ENCODE measurements at places on chromosomes 1 and 21.
A peak's percentile ranks its signal among the peaks of the same experiment; 100 is the strongest.

DNA sequence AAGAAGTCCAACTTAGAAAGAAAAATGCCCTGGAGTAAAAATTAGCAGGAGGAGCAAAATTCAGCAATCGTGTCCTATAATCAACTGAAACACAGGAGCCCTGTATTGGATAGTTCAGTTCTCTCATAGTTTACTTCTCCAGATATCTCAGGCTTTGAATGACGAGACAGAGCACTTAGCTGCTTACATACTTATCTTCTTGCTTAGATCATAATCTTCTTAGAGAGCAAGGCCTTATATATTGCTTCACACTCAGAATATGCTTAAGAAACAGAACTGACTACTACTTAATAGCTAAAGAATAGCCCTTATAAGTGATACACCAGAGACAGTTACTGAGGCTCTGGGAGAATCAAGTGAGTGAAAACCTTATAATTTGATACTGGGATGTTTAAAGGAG is 38.9 kb downstream of the TOR3A start:
- DNase-seq: no peak

DNA sequence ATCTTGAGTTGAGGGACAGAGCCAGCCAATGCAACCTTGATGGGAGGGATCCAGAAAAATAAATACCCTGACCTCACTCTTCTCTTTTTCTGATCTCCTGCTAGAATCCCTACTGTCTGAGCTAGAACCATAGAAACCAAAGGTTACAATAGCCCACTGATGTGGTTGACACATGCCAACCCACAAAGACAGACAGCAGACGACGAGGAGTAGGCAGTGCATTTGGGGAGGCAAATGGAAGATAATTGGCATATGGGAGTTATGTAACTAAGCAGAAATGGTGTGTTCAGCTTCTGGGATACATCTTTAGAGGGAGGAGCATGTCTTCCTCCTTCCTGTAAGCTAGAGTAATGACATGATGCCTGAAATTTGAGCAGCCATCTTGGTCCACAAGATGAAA is 171.7 kb upstream of the FGGY start:
- DNase-seq: no peak

DNA sequence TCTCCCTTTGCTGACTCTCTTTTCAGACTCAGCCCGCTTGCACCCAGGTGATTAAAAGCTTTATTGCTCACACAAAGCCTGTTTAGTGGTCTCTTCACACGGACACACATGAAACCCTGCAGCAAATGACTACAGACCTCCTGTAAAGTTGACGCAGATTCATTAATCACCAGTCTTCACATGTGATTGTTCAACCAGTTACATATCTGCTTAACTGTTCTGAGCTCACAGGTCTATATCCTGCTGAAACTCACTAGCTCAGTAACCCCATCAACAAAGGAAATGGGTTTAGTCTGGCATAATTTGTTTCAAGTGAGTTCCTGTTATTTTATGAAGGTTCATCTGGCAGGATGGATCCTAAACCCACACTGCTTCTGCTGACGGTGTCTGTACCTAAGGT is 68.4 kb upstream of the GJA8 start:
- DNase-seq: no peak

- DNase-seq: peak; percentile 2
These were observed 8.0 kb upstream of the SELE start for GRCh38 chr1:169741666-169742394.

GRCh38 chr1:159556931-159557369 is 21.1 kb upstream of the OR10J5 start:
- DNase-seq: no peak

- DNase-seq: no peak
These were observed 187.3 kb downstream of the ATP6V1G3 start for GRCh38 chr1:198352975-198353695.

DNA sequence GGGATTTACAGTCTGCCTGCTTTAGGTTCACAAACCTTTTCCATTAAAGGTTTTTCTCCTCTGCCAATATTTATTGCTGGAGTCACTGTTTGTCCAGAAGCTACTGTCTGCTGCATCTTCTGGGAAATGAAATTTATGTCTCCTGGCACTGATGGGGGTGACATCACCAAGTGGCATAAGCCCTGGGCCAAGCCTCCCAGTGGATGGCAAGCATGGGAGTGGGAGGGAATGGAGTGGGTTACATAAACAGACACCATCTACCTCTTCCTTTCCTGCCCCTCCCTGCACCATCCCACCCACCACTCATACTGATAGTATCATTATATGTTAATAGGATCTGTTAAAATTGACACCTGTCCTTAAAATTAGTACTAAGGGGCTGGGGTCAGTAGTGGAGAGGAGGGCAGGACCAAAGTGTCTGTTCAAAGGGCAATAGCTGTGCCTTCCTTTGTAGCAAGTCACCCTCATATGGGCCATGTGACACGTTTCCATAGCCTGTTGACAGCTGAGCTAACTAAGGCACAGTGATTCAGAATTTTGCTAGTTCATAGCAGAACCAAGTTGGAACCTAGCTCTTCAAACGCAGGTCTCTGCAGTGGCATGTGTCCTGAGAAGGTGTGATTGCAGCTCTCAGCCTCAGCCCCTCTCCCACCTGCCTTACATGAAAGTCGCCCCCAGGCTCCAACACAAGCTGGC is 71.0 kb downstream of the MAB21L3 start:
- DNase-seq: no peak

- DNase-seq: peak; percentile 47
These were observed 10.7 kb downstream of the SH2D2A start for GRCh38 chr1:156805766-156806511.

DNA sequence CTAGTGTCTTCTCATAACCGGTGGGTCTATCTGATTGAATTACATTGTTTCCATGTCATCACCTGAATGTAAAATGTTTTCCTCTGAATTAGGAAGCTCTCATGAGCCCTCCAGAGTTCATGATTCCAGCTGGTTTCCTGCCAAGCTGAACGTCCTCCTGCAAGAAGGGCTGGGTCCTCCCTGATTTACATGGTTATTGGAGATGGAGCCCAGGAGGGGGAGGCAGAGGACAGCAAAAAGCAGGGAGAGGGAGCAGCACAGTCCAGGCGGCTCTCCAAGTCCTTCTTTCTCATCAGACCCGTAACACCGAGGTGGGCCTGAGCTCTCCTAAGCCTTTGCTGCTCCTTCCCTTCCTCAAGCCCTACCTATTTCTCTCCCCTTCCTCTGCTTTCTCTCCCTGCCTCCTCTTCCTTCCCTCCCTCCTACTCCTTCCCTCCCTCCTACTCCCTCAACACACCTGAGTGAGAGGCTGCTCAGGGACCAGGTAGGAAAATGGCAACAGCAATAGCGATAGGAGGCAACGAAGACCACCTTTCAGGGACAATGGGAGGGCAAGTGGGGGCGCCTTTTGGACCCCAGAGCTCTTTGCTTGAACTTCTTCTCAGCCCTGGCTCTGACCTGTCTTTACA is 265.9 kb downstream of the PRDM2 start:
- DNase-seq: peak; percentile 14

DNA sequence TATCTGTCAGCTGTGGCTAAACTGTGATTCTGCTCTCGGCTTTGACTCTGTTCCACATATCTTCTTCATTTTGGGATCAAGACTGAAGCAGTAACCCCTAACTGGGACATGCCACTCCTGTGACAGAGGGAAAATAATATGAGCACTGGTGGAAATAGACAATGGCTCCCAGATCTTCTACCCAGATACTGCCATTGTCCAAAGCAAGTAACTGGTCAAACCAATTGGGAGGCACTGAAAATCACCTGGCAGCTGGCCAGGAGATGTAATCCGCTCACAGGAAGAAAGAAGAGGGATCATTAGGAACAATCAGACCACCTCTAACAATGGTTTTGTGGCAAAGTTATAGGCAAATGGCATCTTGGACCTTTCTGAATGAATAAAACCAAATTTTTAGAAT is 10.7 kb downstream of the SNX7 start:
- no peak for DNase-seq

- DNase-seq: no peak
These were observed 12.4 kb downstream of the KCNQ4 start for GRCh38 chr1:40795811-40796586.

GRCh38 chr1:243495442-243496186 is 239.8 kb downstream of the SDCCAG8 start:
- DNase-seq: peak; percentile 59

- DNase-seq: no peak
These were observed 107.2 kb downstream of the DNM3 start for GRCh38 chr1:171948511-171948910.

DNA sequence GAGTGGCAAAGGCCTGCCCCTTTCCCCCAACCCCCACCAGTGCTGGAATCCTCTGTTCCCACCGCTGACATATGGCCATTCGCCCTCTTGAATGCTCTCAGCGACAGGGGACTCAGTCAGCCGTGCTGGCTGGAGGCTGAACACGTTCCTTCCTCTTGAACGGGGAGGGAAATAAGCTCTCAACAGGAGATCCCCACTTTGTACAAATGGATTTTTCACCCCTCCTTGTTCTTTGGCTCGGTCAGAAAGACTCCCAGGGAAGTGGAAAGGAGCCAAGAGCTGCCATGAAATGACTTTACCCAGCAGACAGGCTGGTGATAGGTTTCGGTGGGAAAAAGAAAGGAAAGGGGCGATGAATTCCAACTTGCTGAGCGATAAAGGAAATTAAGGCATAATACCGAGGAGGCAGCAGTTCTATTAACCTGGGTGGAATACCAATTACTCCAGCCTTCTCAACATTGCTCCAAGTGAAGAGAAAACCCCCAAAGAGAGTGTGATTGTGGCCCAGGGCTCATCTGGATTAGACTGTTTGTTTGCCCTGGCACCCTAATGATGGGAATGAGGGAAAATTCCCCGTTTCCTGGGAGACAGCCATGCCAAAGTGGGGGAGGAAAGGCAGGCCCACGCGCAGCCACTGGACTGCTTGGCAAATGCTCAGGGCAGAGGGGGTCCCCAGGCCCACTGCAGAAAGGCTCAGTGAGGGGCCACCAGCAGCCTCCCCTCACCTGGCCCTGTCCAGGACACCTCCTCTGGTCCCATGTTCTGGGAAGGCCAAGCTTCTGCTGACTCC is 23.9 kb downstream of the LRP8 start:
- DNase-seq: no peak

DNA sequence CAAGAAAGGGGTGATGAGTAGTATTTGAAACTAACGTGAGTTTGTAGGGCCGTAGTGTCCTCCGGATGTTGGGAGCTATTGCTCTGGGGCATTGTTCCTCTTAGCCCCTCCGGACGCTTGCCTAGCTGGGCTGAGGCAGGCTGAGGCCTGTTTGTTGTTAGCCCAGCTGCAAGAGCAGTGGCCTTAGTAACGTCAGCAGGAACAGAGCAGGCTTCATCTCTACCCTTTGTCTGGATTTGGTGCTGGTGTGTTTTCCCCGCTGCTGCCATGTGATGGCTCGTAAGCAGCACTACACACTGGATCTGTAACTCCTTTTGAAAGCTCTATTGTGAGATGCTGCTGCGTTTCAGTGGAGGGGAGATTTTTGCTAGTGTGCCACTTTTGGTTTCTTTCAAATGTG is 57.6 kb downstream of the DNM3 start:
- DNase-seq: no peak

GRCh38 chr1:200359610-200360163 is 50.1 kb downstream of the ZNF281 start:
- no peak for DNase-seq

DNA sequence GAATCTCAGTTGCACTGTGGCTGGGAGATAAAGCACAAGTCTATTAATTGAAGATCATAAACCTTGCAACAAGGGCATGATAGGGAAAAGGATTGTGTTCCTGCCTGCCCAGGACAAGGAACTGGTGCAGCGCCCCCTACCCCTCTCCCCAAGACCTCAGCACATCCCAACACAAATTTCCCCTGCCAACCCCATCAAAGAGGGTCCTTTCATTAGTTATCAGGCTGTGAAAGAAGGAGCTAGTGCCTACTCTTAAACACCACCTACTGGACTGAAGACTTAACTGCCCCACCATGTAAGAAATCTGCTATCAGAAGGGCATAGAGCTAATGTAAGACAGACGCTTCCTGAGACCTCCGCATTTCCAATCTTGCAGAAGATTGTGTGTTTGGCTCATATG is 372.6 kb downstream of the AGBL4 start:
- no peak for DNase-seq

DNA sequence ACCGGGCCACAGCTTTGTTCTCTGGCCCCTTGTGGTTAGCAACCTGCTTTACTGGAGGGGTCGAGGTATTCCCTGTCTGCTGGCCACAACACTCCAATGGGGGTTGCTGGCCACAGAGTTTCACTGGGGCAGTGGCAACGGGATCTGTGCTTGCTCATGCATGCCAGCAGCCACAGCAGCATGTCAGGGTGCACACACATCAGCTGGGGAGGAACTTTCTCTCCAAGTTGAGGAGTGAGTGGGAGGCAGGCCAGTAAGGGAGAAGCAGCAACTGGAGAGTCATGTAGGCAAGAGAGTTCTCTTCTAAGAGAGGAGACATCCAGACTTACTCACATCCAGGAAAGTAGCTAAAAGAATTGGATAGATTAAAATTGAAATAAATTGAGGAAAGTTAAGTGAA is 38.0 kb downstream of the SAMD13 start:
- no peak for DNase-seq

- no peak for DNase-seq
These were observed 27.0 kb downstream of the SH3GLB1 start for GRCh38 chr1:86731416-86731815.

DNA sequence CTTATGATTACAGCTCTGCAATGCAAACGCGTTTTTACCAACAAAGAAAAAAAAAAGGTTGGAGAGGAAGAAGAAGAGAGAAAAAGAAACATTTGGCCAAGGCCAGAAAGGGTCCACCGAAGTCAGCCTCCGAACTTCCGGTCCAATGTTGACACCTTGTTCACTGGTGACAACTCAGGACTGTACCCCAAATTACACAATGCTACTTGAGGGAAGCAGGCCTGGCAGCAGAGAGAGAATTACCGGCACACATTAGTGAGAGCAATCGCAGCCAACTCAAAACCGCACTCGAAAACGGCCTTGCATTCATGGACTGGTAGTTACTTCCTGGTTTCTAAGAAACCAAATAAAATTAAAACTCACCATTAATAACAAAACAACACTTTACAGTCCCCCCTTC is 652.5 kb downstream of the KIF26B start:
- DNase-seq: no peak

GRCh38 chr1:203287109-203287893 is 18.0 kb upstream of the BTG2 start:
- DNase-seq: peak; percentile 28

- no peak for DNase-seq
These were observed 3.1 kb upstream of the UBE2G2 start for GRCh38 chr21:44804762-44805161.

DNA sequence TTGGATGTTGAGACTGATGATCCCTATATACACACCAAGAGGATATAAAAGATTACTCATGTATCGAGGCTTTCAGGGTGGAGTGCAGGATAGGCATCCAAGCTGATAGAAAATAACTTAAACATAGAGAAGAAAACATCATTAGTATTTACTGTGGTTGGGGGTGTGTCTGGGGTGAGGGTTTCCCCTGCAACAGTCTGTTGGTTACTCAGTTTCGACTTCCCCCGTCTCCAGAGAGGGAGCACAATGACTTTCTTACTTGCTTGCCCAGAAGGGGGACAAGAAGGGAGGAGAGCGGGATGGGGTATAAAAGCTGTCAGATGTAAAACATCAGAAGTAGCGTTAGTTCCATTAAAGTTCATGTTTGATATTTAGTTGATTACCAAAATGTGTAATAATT is 717.4 kb upstream of the ZP4 start:
- no peak for DNase-seq

GRCh38 chr1:182617014-182617429 is 12.8 kb upstream of the RGS16 start:
- no peak for DNase-seq

All from hepatic stellate cell (primary cell).